ENCODE measurements at places on chromosomes 1 and 21.

DNA sequence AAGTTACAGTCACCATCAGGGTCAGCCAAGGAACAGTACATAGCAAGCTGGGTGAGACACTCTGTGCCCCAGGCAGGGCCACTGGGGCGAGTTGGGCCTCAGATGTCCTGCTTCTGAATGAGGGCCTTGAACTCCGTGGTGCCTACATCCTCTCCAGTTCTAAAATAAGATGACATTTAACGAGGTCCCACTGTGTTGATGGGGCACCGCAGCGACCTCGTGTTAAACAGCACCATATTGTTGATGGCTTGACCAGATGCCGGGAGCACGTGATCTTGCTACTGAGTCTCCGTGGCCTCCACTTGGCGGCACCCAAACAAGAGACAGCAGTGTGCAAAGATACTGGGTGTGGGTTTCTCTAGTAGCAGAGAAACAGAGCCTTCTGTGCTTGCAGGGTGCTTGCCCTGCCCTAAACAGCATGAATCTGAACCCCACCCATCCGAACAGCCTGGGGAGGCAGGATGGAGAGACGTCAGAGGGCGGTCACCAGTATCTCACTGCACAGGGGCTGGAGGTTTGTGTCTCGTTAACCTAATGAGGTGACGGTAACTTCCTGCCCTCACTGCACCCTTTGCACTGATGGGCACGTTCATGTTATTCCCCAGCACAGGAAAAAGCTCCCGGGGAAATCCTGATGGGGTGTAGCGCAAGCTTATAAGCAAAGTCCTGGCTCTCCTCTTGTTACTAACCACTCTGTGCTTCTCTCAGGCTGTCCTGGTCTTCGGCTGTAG is 324.4 kb downstream of the AJAP1 start:
- no peak for DNase-seq

DNA sequence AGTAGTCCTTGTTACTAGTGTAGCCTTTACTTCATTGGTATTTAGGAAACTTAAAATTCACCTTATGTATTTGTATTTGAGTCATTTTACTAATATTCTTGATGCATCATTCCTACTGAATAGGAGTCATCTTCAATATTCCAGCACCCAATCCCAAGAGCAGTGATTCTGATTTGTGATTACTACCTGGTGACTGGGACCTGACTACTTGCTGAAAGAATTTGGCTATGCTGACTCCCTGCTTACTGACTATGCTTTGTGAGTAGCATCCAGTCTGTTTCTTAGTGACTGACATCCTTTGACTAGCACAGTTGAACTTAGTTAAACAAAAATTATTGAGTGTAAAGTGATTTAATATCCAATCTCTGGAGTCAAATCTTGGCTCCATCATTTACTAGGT is 129.9 kb upstream of the NEGR1 start:
- no peak for DNase-seq

DNA sequence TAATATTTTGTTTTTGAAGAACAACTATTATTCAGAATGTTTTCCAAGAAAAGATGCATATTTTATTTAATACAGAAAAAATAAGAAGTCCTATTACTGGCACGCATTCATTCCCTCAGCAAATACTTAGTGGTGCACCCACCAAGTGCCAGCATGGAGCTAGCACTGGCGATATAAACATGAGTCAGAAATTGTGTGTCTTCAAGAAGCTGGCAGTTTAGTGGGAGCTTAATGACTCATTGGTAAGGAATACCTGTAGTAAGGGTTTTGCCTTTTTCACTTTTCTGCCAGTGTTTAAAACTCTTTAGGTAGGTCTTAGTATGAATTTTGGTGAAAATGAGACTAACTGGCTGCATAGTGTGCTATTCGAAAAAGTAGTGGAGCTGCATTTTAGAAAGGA is 6.3 kb downstream of the MAGI3 start:
- DNase-seq: no peak

DNA sequence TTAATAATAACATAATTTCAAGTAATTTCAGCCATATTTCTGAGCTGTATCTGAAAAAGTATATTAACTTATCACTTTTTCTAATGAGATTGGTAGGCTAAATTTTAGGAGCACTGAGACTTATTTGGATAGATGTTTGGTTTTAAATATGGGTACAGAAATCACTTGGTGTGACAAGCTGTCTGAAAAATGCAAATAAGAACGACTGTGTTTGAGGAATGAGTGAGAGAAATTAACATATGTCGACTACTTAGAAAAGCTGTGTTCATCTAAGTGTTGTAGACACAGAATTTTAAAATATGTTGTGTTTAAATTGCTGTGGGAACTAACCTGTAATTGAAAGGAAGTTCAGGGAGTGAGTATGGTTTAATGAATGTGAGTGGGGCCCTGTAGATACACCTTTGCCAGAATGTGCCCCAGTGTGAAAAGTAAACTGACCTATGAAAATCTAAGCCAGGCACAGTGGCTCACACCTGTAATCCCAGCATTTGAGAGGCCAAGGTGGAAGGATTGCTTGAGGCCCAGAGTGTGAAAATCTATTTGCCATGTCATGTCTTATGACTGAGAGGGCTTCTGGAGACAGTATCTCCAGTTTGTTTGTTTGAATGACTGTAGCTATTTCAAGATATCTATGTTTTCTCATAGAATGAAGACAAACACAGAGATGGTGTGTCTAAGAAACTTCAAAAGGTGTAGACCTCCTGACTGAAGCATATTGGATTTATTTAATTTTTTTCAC is 53.8 kb upstream of the LRRC8C start:
- DNase-seq: no peak

GRCh38 chr1:242847390-242847993 is 323.0 kb upstream of the PLD5 start:
- DNase-seq: no peak

DNA sequence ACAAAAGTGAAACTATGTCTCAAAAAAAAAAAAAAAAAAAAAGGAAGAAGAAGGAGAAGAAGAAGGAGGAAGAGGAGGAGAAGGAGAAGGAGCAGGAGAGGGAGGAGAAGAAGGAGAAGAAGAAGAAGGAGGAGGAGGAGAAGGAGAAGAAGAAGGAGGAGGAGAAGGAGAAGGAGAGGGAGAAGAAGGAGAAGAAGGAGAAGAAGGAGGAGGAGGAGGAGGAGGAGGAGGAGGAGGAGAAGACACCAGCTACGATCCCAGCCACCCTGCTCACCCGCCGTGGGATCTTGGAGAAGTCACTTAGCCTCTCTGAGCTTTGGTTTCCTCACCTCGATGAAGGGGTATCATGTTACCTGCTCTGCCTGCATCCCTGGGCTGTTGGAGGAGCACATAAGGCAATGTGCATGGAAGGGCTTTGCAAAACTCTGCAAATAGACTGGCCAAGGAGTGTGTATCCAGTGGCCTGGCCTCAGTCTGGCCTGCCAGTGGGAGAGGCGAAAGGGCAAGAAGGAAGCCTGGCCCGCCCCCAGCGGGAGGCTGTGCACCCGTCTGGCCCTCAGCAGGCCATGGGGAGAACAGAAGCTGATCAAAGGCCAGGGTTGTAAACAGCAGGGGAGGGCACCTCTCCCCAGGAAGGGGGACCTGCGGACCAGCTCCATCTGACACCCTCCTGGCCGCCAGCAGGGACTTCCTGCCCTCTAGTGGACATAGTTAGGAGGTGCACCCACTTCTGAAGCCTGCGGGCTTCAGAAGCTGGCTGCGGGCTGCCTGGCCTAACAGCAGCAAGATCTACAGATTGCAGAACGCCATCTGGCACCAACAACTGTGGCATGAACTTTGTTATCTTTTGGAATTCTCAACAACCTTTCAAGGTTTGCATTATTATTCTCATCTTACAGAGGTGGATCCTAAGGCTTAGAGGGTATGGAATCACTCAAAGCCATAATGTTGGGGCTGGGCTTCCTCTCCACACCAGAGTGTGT is 19.2 kb upstream of the CDK18 start:
- DNase-seq: peak; percentile 67

- no peak for DNase-seq
Observed at GRCh38 chr1:62906428-62906886, 122.5 kb downstream of the ATG4C start.

GRCh38 chr1:179476484-179476883 is 99.3 kb downstream of the NPHS2 start:
- no peak for DNase-seq

DNA sequence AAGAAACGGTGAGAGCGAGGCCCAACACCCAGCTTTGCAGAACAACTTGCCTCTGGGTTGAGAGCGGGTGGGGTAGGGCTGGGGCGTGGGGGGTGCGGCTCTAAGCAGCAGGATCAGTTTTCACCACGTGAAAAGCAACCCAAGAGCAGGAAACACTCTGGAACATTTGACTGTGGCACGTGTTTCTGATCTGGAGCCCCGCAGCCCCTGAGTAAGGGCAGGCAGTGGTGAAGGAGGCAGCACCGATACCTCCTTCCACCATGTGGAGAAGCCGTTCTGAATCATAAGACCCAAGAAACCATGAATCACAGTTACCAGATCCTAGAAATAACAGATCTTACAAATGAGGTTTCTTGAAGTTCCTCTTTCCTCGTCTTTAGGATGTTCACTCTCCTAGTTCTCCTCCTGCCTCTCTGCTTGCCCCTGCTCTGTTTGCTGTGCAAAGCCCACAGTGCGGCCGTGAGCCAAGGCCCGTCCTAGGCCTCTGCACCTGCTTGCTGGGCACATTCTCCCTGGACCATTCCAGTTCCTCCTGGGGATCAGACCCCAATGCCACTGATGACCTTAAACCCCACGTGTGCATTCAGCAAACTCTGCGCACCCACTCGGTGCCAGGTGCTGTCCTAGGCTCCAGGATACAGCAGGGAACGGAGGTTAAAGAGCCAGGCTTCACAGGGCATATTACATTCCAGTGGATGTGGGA is 31.9 kb downstream of the SLC1A7 start:
- DNase-seq: no peak

DNA sequence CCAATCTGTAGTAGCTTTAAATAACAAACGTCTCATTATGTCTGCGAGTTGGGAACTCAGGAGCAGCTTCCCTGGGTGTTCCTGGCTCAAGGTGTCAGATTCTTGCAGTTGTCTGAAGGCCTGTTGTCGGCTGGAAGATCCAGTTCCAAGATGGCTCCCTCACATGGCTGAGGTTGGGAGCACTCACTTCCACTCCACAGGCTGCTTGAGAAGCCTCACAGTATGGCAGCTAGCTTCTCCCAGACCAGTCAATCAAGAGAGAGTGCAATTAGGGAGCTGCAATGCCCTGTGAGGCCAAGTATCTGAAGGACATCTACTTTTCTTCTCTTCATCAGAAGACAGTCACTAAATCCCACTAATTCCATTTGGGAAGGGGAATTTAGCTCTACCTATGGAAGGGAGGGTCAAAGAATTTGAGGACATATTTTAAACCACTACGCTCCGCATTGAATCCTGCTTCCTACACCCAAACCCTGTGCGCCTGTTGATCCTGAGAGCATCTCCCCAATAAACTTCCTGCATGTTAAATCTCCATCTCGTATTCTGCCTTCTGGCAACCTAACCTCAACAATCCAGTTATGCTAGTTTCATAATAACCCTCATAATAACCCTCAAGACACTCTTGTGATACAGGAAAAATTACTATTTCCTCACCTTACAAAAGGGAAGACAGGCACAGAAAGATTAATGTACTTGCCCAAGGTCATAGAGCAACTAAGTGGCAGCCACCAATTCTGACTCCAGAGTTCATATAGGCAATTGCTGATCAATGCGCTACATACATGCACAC is 3.6 kb upstream of the VPS26C start:
- DNase-seq: no peak

DNA sequence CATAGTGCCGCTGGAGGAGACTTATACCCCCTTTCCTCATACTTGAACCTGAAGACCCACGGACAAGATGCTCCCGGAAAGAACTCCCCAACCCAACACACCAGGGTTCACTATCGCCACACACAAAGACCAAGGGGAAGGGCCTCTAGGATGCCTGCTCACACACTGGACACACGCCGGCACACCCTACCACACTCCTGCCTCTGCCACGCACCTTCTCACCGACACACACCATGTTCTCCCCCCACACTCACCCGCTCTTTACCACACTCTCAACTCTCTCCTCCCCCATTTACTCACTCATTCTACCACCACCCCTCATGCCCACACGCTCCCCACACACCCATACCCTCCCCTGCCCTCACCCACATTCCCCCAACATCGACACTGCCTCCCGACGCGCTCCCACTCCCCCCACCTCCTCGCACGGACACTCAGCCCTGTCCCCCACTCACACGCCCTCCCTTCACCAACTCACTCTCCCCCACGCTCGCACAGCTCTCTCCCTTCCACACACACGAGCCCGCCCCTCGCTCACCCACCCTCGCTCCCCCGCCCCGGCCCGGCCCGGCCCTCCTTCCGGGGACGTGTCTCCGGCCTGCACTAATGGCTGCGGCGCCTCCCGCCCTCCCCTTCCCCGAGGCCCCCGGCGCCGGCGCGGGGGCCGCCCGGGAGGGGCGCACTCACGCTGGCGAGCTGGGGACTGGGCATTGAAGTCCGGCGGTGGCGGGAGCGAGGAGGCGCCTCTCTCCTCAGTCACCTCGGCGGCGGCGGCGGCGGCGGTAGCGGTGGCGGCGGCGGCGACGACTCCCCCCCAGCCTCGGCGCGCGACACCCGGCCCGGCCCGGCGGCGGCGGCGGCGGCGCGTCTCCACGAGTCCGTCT is 626 bp downstream of the PTP4A2 start:
- DNase-seq: peak; percentile 83

DNA sequence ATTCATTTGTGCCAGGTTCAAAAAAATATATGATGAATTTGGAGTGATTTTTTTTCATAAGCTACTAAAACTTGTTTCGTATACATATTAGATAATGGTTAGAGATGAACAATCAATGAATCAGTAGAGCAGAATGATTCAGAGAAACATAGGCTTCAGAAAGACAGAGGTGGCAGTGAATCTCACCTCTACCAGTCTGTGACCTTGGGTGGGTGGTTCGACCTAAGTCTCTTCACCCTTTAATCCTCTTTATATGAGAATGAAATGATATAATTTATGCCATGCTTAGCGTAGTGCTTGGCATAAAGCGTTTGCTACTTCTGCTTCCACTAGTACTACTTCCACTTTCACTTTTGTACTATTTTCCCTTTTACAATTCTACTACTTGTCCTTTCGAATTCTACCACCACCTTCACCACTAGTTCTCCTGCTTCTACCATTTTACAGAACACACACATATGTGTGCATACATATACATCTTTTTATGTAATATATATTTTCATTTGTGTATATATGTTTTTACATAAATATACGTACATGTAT is 45.1 kb downstream of the FYB2 start:
- no peak for DNase-seq

DNA sequence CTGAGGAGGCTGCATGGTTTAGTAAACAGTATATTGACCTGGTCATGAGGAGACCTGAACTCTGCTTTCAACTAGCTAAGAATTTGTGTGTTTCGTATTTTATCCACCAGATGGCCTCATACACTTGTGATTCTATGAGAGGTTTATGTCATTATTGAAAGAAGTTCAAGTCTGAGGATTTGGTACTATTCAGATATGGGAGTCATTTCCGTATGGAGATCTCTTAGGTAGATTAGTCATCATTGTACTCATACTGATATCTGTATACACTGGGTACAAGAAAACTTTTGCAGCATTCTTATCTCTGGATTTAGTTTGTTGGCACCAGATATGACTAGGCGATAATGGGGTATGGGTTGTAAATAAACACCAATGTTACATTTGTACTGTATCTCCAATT is 26.6 kb downstream of the ATF6 start:
- DNase-seq: no peak

Data from activated naive CD4-positive, alpha-beta T cell treated with Interleukin-2 at 50 U/mL for 16 hours (primary cell).